Endodermal cell (in vitro differentiated cells): ENCODE measurements at places on chromosomes 6 and 20. TPM values are rescaled to one million over a fixed set of nuclear protein-coding genes. Genes with fewer than 3 reads are reported as not detected.

GRCh38 chr6:167968091-167968490 is 29.4 kb upstream of the KIF25 start:
- DNase-seq = peak; percentile 92

DNA sequence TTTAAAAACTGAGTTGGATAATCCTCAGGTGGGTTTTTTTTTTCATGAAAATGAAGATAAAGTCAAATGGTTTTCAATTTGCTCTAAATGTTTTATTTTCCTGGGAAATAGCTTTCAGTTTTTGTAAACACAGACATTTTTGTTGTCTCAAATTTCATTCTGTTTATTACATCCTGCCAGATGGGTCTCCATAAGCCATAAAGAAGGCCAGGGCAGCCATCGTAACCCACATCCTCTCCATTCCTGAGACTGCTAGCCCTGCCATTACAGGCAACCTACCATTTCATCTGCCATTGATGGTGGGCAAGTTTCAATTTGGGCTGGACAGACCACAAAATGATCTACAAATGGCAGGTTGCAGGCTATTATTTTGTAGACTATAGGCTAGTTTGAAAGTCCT is 60.8 kb downstream of the BTBD3 start:
- no peak for DNase-seq

- DNase-seq = no peak
Measured at GRCh38 chr20:50655311-50655880, 35.9 kb downstream of the RIPOR3 start.

GRCh38 chr6:141110481-141110880 is 1022.2 kb upstream of the GJE1 start:
- no peak for DNase-seq

- no peak for DNase-seq
Measured at GRCh38 chr20:39095870-39096269, 133.7 kb downstream of the DHX35 start.

DNA sequence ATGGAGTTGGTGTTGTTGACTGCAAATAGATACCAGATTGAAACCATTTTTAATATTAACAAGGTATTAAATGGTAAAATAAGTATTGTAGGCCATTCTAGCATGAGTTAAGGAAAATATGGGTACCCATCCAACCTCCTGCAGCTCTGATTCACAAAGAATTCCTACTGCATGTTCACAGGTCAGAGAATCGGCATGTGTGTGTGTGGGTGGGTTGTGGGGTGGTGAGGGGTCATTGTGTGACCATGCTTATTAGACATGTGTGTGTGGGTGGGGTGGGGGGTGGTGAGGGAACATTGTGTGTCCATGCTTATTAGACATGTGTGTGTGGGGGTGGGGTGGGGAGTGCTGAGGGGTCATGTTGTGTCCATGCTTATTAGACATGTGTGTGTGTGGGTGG is 3.2 kb downstream of the IYD start:
- no peak for DNase-seq

DNA sequence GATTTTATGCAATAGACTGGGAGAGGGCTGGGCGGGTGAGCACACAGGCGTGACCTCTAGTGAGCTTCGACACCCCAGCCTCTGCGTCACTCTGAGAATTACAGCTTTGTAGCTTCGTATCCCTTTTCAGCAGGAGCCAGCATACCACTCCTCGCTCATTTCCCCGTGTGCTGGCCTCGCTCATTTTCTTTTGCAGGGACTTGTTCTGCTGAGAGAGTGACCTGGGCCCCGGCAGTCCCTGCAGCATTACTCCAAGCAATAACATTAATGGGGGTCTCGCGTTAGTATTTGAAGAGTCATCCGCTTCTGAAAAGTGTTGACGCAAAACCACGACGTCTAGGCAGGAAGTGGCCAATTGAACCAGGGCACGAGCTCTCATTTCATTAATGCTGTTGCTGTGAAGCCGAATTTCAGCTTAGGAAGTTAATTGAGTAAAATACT is 193.7 kb downstream of the QKI start:
- peak; percentile 32 for DNase-seq

- DNase-seq = peak; percentile 91
Measured at GRCh38 chr6:4210629-4211419, 75.4 kb upstream of the ECI2 start.

GRCh38 chr20:30503992-30504570 is 753.4 kb upstream of the DEFB115 start:
- DNase-seq = no peak

- DNase-seq = no peak
Measured at GRCh38 chr6:142313284-142313683, 11.5 kb downstream of the ADGRG6 start.

DNA sequence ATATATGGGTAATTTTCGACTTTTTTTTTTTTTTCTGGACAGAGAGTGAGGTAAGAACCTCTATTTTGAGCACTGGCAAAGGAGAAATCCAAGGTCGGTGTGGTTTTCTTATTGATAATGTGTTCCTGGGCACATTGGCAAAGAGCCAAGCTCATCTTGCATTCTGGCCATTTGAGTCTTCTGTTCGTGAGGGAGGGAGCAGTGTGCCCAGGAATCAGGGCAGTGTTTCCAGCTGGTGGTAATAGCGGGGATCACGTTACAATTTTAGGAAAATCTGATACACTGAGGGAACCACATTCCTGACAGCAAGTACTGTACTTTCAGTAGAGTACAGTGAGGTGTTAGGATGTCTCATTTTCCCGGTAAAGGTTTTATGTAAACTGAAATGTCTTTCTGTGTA is 442.3 kb upstream of the MAP3K7 start:
- DNase-seq = no peak

DNA sequence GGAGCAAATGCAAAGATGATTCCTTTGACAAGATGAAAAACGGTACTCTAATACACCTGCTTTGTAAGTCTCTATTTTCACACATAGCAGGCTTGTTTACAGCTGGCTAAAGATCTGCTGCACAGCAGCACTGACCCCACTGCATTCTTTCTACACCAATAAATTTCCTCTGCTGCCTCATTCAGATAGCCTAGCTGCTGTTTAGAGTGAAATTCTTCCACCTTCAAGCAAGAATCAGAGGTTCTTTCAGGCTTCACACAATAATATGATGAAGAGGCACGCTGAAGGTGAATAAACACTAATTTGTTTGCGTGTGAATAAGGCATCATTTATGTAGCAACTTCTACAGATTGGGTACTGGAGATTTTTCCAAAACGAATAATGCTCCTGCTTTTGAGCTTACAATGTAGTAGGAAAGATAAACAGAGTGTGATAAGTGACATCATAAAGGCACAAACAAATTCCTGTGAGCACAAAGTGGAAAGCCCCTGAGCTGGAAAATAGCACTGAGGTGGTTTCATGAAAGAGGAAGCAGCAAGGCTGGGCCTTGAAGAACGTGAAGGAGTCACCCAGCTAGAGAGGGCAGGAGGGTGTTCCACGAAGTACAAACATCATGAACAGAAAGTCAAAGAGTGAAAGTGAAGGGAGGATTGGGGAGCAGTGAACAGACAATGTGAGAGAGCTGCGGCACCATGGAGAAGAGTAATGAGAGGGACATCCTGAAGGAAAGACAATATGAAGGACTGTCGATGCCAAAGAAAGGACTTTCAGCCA is 543.4 kb downstream of the CD83 start:
- no peak for DNase-seq

DNA sequence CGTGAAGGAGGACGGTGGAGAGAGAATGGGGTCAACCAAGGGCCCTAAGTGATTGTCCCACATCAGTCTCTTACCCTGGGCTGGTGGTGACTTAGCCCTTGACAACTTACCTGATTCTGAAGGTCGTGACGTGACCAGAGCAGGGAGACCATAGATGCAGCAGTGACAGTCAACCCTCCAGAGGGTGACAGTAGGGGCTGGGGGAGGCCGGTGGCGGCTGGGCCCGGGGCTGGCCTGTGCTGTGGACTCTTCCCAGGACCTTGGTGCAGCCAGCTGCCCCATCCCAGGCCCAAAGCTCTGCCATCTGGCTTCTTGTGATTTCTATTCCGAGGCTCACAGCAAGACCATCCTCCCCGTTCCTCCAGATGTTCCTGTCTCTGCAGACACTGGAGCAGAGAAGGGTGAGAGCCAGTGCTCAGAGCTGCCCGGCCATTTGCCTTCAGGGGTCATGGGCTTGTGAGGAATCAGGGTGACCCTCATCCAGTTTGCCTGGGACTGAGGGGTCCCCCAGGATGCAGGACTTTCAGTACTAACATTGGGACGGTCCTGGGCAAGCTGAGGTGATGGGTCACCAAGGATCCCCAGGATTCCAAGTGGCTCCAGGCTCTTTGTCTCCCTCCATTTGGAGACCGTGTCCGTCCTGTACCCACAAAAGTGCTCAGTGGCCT is 36.0 kb downstream of the SUMO4 start:
- no peak for DNase-seq

DNA sequence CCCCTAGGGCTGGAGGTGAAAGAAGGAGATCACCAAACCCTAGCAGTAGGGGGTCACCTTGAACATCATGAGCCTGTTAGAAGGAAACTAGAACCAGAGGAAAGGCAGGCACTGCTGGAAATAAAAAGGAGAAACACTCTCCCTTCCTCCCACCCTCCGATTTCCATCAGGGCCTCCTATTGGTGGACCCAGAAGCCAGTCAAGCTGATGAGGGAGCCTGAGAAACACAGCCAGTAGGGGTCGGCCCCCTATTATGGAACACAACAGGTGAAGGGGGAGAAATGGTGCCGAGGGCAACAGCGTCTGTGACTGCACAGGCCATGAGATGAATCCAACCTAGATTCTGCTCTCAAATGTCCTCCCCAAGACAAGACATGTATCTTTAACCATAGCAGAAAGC is 156.1 kb upstream of the LRFN2 start:
- DNase-seq = peak; percentile 91

The STX11 gene
- total RNA-seq = 0.16 TPM in 1 of 2 replicates, not detected in the other

The RFX6 gene
- 0.66 to 1.2 TPM (median 1.2 TPM) in 3 replicates for total RNA-seq

The TREML1 gene
- 0.47 and 0.53 TPM in 2 replicates for total RNA-seq

The NT5E gene
- 0.29 and 0.33 TPM in 2 replicates for total RNA-seq

The BMP6 gene
- 0.33 to 0.71 TPM (median 0.48 TPM) in 3 replicates for total RNA-seq

The TSPO2 gene
- total RNA-seq = not detected in 2 replicates

The OPN5 gene
- total RNA-seq = not detected in 2 replicates

The CRIP3 gene
- 13.0 and 13.4 TPM in 2 replicates for total RNA-seq

The SAMD3 gene
- 43.4 and 44.8 TPM in 2 replicates for total RNA-seq

The SCAND1 gene
- 59.5 to 79.5 TPM (median 65.4 TPM) in 3 replicates for total RNA-seq
